Glomerular endothelial cell (primary cell): ENCODE measurements at places on chromosomes 11 and 22. TPM values are rescaled to one million over a fixed set of nuclear protein-coding genes. Genes with fewer than 3 reads are reported as not detected.

DNA sequence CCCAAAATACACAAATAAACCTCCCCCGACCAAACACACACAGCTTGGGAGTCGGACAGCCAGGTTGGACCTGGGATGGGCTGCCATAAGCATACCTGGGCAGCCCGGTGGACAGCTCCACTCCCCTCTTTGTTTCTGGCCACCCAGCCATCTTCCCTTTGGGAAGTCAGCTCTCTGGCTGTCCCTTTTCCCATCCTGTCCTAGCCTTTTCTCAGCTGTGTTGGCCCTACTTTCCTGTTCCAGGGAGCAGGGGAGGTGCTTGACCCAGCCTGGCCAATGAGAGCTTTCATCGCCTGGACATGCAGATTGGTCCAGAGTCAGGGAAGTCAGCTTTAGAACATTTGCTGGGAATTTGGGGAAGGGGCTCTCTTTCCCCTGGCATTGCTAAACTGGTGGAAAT is 68.7 kb upstream of the NECTIN1 start:
- DNase-seq, result no peak

GRCh38 chr11:107263844-107264563 is 193.6 kb downstream of the CWF19L2 start:
- DNase-seq, result no peak

- DNase-seq, result no peak
These were observed 15.7 kb downstream of the GLB1L2 start for GRCh38 chr11:134347441-134347840.

DNA sequence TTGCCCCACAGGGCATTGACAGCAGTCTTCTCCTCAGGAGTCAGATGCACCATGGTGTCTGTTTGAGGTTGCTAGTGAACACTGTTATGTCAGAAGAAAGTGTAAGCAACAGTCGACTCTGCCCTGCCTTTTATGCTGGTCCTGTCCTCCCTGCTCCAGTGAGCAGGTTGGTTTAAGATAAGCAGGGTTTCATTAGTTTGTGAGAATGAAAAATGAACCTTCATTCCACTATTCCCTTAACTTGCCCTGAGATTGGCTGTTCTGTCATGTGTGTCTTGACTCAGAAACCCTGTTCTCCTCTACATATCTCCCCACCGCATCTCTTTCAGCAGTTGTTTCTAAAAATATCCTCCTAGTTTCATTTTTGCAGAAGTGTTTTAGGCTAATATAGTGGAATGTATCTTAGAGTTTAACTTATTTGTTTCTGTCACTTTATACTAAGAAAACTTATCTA is at the start of gene HBD:
Gene HBD (minus strand): TSS at position 103 of the 454 bp plus-strand sequence. CDS start 50 bp downstream, at position 53.
- no peak for DNase-seq

DNA sequence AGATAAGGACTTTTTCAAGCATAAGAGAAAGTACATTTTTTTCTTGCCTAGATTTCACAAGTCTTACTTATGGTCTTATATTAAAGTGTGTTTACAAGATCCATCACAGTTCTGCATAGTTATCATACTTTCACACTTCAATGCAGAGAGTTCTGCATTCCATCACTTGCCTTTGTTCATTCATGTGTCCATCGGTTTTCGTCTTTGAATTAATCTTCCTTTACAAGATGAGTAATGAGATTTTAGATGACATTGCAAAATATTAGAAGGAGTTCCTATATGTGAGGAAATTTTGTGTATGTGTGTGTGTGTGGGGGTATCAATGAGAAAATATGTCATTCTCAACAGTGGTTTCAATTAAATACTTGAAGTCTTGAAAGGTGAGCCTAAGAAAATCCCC is 98.1 kb upstream of the GUCY1A2 start:
- no peak for DNase-seq

The MEI1 gene
- total RNA-seq, result 0.34 and 0.64 TPM in 2 replicates

The TPBGL gene
- 1.3 and 1.6 TPM in 2 replicates for total RNA-seq

- no peak for DNase-seq
These were observed 167.4 kb downstream of the BRD1 start for GRCh38 chr22:49660321-49660720.

The ZNHIT2 gene
- total RNA-seq, result 14.0 and 14.7 TPM in 2 replicates

The OR8D4 gene
- not detected in 2 replicates for total RNA-seq
